CD14-positive monocyte (primary cell): ENCODE measurements at places on chromosomes 3 and 15. TPM values are rescaled to one million over a fixed set of nuclear protein-coding genes. Genes with fewer than 3 reads are reported as not detected.

- DNase-seq: no peak
These were observed 20.9 kb downstream of the PLA2G4D start for GRCh38 chr15:42073418-42073817.

DNA sequence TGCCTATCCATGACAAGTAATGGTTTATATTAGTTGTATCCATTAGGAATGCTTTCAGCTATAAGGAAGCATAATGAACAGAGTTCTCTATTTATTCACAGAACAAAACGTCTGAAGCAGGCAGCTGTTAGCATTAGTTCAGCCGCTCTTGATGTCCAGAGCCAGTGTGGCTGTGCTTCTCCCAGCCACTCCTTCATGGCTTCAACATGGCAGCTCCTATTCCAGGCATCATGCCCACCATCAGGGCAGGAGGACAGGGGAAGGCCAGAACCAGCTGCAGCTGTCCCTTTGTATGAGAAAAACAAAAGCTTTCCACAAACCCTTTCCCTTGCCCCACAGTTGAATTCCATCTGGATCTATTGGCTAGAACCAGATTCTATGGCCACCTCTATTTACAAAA, 12.9 kb upstream of the SNRK start:
- DNase-seq: no peak

The ZNF654 gene
- polyA plus RNA-seq: 1.7 and 3.0 TPM in 2 replicates

DNA sequence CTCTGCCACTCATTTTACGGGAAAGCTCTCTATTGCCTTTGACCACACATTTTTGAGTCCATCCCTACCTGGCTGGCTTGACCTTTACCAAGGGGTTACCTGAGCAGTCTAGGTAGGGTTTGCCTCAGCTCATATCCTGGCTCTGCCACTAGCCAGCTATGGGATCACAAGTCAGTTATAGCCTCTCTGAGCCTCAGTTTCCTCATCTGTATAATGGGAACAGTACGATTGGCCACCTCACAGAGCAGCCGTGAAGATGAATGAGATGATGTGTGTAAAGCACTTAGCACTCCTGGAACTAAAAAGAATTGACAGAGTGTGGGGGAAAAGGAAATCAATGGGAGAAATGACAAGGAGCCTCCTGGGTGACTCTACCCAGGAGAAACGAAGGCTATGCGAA, 28.0 kb downstream of the SPATA12 start:
- DNase-seq: no peak

DNA sequence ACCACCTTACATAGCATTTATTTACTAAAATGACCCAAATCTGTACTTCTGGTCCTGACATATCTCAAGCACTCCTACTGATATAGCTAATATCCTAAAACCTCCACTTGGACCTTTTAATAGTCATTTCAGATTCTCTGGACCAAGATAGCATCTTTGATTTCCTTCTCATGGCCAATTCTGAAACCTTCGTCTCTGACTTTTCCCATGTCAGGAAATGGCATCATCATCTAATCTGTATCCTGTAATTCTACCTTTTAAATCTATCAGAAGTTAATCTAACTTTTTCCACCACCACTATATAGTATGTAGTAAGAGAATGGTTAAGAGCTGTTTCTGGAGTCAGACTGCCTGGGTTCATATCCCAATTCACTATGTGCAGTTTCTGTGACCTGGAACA, 16.2 kb downstream of the STX19 start:
- no peak for DNase-seq

DNA sequence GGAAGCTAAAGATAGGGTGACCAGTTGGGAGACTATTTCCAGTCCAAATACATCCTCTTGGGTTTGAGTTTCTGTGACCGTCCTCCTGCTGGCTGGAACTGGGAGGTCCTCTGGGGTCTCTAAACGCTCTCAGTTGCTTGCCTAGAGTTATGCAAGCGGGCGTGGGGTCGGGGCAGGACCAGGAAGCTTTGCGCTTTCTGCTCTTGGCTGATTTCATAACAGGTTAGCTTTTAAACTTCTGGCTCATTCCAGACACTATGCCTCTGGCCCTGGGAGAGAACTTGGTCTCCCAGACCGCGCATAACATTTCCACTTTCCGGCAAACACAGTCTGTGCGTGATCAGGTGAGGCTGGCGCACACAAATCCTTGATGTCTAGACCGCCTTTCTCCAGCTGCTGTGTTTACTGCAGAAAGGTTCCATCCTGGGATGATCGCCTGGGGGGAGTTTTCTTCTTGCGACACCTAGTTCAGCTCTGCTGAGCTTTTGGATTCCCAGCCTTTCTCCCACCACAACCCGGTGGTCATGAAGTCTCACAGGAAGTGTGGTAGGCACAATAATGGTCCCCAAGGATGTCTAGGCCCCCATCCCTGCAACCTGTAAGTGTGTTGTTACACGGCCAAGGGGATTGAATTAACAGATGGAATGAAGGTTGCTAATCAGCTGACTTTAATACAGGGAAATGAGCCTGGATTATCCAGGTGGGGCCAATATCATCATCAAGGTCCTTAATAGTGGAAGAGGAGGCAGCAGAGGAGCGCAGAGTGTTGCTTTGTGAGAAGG, 23.6 kb upstream of the CGNL1 start:
- no peak for DNase-seq

The C3orf18 gene
- polyA plus RNA-seq: 0.76 TPM

DNA sequence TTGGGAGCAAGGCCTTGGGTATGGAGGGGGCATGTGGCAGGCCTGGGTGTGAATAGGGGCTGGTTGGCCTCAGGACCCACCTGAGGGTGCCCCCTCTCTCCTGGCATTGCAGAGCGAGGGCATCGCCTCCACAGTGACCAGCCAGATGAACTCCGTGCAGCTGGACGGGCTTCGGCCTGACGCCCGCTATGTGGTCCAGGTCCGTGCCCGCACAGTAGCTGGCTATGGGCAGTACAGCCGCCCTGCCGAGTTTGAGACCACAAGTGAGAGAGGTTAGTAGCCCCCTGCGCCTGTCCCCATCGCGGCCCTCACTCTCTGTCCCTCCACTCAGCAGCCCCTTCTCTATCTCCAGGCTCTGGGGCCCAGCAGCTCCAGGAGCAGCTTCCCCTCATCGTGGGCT, 16.0 kb downstream of the EPHB3 start:
- no peak for DNase-seq
